ENCODE measurements at places on chromosomes 2 and 18.

DNA sequence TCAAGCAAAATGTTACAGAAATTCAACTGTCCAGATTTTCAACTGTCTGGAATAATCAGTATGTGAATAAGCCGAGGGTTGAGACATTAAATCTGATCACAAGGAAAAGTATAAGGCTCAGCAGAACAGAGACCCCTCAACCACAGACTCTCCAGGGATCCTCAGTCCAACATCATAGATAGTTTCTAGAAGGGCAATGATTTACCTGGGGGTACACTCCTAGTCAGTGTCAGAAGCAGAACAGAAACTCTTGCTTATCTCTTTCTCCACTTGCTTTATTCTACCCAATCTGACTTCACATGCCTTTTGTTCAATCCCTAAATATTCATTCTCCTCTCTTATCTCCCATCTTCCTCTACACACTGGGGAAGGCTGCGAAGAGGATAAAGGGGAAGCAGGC, 36.4 kb downstream of the ICOS start:
- no peak for DNase-seq

DNA sequence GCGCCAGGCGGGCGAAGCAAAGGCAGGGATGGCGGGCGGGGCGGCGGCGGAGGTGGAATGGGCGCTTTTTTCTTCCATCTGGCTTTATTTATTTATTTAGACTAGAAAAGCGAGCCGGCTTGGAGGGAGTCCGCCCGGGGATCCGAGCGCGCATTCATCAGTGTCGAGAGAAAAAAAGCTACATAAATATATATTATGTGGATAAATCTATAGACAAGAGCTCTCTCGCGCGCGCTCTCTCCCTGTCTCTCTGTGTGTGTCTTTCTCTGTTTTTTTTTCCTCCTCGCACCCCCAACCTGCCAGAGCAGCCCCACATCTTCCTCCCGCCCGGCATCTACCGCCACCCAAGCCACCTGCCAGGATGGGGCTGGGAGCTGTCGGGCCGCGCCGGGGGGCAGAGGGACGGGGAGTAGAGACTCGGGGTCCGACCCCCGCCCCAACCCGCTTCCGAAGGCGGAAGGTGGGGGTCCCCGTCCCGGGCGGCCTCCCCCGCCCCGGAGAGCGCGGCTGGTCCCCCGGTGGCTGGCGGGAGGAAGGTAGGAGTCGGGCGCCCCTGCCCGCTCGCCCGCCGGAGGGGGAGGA, 972 bp upstream of the CELF4 start:
- no peak for DNase-seq

DNA sequence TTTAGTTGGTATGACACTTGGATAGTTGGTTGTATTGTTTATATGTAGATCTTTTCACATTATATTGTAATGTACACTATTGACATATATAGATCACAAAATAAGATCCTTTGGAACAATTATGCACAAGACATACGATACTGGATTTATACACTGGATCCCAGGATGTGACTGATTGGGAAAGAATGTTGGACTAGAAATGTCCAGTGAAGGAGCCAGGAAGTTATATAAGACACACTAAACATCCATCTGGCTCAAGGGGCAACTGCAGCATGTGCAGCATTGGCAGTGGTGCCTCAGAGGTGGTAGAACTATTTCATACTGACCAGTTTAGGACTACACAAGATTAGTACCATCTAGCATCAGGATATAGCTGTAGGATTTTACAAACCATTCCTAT, 104.9 kb downstream of the TRABD2A start:
- DNase-seq: no peak

DNA sequence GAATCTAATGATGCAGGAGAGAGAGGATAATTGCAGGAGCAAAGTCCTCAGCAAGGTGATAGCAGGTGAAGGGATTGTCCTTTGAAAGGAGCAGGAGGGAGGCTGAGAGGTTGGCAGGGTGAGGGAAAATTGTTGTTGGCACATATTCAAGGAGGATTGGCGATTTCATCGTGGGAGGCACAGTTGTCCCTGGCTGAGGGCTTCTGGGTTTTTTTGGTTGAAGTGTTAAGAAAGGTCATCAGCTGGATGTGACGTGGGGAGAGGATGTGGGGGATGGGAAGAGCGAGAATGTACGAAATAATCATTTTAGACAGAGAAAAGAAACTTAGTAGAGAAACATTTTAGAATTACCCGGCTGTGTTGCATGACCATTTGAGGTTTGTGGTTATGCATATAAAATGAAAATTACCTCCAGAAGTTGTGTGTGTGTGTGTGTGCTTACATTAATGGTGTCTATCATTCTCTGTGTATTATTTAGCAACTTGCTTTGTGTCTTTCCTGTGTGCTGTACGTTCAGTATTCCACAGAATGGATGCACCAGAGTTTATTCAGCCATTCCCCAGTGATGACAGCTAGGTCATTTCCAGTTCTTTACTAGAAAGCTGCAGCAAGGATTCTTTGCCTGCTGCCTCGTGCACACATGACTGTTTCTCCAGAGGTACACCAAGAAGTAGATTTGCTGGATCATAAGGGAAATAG, 67.6 kb downstream of the SDC1 start:
- DNase-seq: no peak

DNA sequence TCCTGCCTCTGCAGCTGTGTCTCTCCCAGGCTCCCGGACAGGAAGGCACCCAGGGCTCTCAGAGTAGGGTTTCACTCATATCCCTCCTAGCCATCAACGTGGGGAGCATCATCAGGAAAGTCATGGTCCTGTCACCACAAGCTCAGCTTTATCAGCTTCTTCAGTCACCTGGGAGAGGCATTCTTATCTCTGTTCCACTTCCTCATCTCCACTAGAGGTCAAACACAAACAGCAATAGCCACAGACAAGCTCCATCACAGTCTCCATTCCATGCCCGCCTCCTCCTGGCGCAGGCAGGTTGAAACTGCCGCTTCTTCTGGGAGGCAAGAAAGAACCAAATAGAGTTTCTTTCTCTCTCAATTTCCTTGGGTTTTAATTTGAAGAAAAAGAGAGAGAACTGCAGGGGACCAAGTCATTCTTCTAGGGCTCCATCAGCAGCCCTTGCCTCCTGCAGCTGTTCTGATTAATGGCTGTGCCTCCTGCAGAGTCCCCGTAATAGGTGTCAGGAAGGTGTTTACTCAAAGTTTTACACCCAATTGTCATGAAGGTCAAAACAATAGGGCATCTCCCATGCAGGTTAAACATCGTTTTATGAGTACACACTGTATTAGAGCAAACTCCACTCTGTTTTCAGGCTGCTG, 377.9 kb downstream of the TMEM182 start:
- DNase-seq: no peak

GRCh38 chr18:23718243-23718720, 29.0 kb downstream of the LAMA3 start:
- no peak for DNase-seq

DNA sequence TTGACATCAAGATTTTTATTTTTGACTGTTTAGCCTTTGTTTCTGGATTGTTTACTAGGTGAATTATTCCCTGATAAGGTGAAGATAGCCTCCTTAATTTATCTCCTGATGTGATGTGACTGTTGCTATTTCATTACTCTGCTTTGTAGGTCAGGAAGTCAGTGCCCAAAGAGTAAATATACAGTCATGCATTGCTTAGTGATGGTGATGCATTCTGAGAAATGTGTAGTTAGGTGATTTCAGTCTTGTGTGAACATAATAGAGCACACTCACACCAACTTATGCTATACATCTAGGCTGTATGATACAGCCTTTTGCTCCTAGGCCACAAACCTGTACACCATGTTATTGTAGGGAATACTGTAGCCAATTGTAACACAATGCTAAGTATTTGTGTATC, 102.4 kb upstream of the THUMPD2 start:
- no peak for DNase-seq

DNA sequence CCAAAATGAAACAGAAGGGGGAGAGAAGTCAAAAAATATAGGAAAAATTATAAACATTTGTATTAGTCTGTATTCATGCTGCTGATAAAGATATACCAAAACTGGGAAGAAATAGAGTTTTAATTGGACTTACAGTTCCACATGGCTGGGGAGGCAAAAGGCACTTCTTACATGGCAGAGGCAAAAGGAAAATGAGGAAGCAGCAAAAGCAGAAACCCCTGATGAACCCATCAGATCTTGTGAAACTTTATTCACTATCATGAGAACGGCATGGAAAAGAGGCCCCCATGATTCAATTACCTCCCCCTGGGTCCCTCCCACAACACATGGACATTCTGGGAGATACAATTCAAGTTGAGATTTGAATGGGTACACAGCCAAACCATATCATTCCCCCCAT, 79.1 kb downstream of the ZRANB3 start:
- no peak for DNase-seq

DNA sequence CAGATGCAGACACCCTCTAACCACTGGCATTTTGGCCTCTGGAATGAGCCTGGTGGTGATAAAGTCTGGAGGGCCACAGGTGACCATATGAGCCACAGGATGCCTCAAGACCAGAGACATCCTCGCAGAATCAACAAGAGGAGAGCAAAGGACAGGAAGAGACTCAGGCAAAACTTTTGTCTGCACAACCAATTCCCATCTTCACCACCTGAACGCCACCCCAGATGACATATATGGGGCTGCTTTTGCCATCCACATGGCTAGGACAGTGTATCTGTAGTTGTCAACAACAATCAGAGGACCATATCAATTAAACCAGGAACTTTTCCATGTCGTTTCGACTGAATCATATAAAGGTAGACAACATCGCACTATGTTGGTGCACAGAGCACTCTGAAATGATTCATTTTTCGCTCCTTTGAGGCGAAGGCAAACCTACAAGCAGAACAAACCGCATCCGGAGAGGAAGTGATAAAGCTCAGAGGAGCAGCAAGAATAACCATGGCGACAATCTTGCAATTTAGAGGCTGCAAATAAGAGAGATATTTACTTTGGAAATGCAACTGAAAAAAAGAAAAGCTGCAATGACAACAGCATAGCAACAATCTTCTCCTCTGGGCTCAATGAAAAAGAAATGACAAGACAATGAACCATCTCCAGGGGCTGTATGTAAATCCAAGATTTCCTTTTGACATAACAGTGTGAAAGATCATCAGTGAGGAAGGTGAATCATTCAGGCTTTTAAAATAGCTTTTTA, 204.5 kb downstream of the ARL4C start:
- DNase-seq: peak; percentile 91

DNA sequence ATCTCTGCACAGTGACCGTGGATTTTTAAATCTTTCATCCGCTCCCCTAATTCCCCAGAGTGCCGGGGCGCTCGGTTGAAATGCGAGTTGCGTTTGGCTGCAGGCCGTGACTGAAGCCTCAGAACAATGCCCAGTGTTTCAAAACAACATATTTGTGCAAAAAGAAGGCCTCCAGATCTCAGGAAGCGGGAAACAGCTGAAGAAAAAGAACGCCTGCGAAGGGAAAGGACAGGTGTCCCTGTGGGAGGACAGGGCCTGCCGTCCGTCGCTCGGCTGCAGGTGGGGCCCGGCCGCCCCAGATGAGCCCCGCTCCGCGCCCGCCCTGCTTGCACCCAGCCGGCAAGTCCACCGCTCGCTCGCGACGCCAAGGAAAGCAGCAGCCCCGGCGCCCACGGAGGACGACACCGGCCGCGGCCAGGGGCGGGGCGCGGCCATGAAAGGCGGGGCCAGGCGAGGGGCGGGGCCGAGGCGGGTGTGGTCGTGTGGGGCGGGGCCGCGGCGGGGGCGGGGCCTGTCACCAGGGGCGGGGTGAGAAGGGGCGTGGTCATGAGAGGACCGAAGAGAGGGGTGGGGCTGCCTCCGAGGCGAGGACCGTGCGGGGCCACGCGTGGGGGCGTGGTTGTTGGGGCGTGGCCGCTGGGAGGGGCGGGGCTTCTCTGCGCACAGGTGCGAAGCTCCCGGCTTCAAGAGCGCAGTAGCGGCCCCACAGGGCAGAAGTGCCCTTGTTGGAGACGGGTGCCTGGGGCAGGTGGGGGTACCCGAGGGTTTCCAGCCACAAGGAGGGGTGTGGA, 17.6 kb upstream of the BOK start:
- peak; percentile 58 for DNase-seq

- no peak for DNase-seq
These were observed 95.4 kb downstream of the PRKCE start for GRCh38 chr2:45746888-45747287.

DNA sequence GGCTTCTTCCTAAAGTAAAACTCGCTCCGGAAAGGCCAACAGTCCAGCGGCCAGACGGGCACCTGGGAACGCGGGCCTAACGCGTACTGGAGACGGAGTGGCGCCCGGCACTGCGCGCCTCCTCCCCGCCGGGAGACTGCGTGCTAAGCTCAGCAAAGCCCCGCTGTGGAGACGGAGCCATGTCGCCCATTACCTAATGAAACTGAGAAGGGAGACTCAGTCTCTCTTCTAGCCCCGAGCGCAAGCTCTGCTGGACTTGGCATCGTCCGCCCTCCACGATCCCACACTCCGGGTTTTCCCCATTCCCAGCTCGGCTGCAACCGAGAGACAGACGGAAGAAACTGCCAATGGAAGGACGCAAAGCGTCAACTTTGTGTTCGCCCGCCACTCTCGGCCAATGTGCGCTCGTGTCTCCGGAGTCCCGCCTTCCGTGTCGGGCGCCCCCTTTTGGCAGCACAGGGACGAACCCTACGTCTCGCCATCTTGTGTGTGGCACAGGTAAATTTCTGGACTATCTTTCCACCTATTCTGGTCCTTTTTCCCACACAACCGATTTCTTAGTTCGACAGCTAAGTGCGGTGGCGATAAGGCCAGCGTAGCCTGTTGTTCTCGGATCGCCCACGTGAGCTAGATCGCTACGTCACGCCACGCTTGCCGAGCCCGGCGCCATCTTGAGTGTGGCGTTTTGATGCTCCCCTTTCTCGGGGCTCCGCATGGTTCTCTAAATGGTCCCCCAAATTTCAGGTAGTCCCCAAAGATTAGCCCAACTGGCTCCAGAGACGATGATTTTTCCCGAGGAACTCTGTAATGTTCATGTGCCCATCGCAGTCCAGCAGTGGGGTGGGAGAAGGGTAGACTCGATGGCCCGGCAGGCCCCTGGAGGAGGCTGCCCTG, 1.3 kb upstream of the PTMA start:
- peak; percentile 98 for DNase-seq

DNA sequence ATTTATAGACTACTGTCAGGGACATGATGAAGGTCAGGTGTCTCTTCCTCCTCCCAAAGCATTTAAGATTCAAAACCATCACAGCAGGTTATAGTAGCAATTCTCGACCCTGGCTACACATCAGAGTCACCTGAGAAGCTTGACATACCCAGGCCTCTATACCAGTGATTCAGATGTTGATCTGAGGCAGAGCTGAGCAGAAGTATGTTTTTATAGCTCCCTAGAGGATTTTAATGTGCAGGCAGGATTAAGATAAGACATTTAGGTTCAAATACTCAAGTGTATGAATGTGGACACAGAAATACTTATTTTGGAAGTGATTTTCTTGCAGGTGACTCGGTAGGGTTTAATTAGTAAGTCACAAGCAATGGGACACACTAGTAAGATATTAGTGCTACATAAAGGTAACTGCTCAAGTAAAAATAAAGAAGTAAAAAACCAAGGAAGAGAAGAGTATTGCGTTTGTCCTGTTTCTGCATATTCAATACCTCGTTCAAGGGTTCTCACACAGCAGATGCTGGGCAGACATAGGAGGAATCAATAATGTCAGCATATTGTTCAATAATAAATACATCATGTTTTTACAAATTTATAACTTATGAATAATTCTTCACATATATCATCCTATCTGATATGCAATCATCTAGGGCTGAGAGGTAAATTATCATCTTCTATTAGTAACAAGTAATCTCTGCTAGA, 7.0 kb downstream of the GCFC2 start:
- DNase-seq: no peak
